Stimulated activated CD8-positive, alpha-beta memory T cell treated with anti-CD3 and anti-CD28 coated beads, Interleukin-4, amount 100 ng/mL, for 4 hours (primary cell): ENCODE measurements at places on chromosomes 7 and 10.

DNA sequence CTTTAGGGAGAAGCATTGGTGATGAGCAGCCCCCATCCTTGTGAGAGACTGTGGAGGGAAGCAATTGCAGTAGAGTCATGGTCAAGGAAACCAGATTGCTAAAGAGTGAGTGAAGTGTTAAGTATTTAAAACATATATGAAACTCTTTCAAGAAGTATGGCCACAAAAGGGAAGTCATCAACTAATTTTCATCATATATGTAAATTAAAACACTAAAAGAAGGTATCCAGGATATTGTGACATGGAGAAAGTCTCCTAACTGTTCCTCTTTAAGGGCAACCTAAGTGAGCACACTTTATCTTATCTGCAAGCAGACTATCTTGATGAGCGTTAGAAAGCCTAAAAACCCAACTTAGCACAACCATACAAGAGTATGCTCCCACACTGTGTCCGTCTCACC, 69.7 kb downstream of the CD36 start:
- DNase-seq = no peak

DNA sequence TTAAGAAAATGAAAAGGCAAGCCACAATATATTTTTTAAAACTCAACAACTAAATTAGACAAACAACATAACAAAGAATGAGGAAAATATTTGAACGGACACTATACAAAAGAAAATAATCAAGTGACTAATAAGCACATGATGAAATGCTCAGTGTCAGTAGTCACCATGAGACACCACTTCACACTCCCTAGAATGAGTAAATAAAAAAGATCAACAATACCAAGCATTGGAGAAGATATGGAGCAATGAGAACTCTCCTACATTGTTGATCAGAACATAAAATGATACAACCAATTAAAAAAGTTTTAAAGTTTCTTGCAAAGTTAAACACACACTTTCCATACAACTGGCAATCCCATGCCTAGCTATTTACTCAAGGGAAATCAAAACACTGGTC, 222.2 kb downstream of the C7orf25 start:
- no peak for DNase-seq

DNA sequence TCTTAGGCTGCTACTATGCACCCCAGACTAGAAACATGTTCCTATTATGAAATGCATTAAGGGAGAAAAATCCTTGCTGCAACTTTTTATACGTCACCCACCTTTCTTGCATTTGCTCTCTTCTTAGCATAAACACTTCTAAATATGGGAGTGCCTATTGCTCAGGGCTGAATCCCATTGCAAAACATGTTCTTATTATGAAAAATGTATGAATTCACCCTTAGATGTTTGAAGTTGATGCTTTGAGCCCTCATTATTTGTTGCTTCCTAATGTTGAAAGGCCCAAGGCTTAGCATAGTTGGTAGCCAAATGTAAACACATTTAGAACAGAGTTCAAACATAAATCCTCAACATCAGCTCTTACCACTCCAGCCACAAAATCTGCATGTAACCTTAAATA, 52.8 kb downstream of the BMPER start:
- no peak for DNase-seq

DNA sequence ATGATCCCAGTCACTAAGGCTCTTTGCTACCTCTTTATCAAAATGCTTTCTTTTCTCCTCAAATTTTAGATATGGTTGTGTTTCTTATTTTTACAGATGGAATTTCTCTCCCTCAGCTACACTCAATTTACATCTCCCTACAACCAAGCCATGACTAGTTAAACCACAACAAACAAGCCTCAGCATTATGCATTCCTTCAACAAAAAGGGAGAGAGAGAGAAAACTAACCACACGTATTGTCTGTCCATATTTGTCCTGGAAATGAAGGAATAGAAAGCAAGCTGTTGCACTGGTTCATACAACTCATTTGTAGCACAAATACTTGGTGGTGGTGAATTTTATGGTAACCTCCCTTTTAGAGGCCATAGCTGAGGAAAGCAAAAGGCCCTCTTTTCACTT, 286.4 kb downstream of the AHR start:
- DNase-seq = no peak

DNA sequence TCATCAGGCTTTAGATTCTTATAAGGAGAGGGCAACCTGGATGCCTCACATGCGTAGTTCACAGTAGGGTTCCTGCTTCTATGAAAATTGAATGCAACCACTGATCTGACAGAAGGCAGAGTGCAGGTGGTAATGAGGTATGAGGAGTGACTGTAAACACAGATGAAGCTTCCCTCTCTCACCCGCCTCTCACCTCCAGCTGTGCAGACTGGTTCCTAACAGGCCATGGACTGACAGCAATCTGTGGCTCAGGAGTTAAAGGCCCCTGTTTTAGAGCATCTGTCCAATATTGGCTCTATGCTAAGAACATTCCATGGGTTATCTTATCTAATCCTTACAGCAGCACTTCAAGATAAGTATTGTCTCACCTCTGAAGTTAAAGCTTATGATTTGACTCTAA, 213.5 kb upstream of the NRP1 start:
- DNase-seq = no peak

DNA sequence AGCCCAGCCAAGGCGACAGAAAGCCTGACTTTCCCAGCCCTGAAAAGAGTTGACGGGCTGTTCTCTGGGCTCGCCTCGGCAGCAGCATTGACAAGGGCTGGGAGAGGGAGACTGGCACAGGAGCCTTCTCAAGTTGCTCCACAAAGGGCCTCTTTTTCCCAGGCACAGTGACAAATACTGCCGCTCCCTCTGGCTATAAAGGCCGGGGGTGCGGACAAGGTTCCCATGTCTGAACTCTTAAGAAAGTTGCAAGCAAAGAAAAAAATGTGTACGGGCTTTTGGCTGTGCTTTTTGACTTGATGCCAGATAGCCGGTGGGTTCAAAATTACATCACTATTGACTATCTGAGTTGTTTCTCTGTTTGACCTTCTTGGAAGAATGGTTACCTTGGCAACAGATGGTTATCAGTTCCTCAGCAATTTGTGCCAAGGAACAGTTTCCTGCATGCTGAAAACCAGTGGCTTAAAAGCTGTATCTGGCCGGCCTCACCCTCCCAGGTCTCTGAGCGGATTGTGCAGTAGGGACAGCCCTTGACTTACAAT, 115.9 kb upstream of the EEPD1 start:
- no peak for DNase-seq

DNA sequence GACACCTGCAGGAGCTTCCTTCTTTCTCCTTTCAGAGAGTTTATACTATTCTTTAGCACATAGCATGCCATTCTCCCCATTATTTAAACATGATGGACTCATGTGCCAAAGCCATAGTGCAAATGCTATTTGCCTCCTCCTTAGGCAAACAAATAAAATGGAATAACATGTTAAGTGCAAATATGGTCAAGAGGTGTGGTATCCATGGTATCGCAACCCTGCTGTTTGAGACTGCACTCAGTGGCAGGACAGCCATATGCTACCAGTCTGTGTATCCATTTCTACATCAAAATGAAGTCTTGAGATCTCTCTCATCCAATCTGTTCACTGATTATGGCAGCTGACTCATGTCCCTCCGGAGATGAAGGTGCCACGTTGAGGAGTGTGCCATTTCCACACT, 22.8 kb downstream of the HEPACAM2 start:
- no peak for DNase-seq

DNA sequence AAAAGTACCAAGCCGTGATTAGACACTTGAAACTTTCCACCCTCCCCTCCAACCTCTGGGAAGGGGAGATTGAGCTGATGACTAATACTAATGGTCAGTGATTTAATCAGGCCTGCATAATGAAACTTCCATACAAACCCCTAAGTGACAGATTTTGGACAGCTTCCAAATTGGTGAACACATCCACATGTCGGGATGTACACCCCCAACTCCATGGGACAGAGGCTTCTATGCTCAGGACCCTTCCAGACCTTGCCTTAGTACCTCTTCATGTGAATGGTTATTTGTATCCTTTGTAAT, 4.8 kb downstream of the NUB1 start:
- DNase-seq = no peak
